ENCODE measurements at places on chromosomes 4 and X.

GRCh38 chr4:119728692-119729593, 100.3 kb upstream of the PDE5A start:
- DNase-seq, result no peak

GRCh38 chr4:10582059-10582686, 102.4 kb downstream of the CLNK start:
- DNase-seq, result peak; percentile 41

DNA sequence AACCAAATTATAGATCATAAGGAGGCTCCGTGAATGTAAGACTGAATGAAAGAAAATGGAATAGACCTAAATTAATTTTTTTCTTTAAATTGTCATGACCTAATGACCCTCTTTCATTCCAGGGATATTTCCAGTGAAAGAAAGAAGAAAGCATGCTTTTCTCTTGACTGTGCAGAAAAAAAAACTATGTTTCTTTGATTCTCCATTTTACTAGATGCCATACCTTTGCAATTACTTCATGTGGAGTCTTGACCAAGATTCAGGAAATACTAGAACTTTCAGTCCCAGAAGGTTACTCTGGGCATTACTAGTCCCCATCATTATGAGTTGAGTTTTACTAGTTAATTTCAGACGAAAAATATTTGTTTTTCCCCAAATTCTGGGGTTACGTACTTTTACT, 6.4 kb upstream of the COMMD8 start:
- no peak for DNase-seq

GRCh38 chr4:25401066-25401465, 24.0 kb downstream of the ANAPC4 start:
- no peak for DNase-seq

DNA sequence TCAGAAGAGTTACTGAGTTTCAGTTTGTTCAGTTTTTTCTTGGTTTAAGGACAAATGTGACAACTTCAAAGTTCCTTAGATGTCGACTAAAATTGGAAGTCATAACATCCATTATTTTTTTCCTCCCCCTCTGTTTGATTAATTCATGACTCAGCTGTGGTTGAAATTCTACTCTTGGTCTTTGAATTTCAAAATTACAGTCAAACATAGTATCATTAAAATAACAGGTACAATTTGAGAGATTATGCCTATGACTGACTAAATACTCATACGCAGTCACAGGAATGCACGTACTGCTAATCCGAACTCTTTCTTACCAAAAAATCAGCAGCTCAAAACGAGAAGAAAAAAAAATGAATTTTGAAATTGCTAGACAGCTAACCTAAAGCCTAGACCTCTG, 1434.8 kb downstream of the RAPGEF2 start:
- DNase-seq, result no peak

- DNase-seq, result no peak
Observed at GRCh38 chrX:69285401-69285877, 120.2 kb upstream of the PJA1 start.

Measured in left kidney (tissue), 8 donors.